ENCODE measurements at places on chromosomes 4 and X.

- no peak for DNase-seq
Observed at GRCh38 chr4:107853444-107854355, 29.0 kb downstream of the SGMS2 start.

- no peak for DNase-seq
Observed at GRCh38 chr4:15294832-15295231, 133.0 kb upstream of the C1QTNF7 start.

GRCh38 chr4:5960252-5960880 is 57.9 kb downstream of the C4orf50 start:
- no peak for DNase-seq

DNA sequence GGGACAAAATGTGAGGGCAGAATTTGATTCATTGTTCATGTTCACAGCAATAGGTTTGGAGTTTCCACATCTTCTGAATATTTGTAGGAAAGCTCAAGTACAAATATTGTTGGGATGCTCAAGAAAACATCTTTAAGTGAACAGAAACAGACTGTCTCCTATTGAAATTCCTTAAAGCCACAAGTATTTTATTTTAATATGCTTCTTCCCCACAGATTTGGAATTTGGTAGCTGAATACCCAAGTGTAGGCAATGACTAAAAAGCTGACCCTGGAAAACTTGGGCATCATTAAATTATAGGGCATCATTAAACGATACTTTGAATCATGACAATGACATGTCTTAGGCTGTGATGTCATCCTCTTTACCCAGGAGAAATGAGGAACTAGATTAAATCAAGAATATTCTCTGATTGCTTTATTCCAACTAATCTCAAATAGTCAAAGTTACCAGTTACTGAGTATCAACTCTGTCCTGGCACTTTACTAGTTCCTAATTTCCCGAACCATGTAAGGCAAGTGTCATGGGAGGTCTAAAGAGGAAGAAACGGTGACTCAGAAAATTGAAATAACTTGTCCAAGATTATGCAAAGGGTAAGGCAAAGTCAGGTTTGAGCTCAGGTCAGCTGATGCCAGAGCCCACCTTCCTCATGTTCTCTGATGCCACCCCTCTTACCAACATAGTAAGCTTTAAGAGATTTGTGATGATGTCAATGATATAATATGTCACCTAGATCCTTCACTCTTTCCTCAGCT is 223.1 kb upstream of the LEF1 start:
- DNase-seq, result no peak

DNA sequence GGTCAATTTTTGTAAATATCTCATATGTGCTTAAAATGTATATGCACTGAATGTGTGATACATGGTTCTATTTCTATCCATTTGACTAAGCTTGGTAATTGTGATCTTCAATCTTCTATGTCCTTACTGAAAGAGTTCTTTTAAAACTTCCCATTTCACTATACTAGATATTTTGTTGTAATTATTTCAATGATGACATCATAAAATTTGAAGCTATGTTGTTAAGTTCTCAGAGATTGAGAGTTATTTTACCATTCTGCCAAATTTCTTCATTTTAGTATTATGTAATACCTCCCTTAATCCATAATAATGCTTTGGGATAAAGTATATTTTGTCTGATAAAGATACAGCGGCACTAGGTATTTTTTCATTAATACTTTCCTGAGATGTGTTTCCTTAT is 1307.3 kb downstream of the RPA4 start:
- no peak for DNase-seq

GRCh38 chr4:147768113-147768512 is 36.2 kb downstream of the ARHGAP10 start:
- no peak for DNase-seq

DNA sequence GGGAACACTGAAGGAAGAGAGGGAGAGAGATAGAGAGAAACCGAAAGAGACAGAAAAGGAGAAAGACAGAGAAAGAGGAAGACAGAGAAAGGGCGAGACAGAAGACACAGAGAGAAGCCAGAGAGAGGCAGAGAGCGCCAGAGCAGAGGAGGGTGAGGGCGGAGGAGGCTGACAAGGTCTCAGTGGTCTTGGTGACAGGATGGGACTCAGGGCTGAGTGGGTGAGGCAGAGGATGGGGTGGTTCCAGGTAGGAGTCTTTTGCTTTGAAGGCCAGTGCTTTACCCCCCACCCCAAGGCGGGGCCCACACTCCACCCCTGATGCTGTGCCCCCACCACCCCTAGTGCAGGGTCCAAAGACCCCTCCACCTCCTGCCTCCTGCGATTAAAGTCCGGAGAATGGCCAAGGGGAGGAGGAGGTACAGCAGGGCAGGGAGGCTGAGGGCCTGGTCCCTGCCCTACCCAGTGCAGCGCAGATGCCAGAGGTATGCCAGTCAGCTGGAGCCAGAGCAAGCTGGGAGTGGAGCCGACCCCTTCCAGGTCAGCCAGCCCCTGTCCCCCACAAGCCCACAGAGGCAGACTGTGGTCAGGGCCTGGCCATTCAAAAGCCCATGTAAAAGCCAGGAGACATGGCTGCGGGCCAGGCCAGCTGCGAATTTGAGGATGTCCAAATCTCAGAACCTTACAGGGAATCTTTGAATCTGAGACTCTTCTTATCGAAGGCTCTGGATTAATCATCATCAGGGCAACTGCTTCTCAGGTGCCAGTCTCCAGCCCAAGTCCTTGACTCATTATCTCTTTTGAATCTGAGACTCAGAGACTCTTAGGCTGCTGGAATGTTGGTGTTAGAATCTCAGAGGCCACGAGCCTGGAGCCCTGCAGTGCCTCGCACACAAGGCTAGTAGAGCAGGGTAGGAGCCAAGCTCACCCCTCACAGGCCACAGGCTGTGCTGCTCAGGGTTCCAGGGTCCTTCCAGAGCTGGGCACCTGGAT is 758 bp downstream of the IQSEC2 start:
- DNase-seq, result no peak

Data from stimulated activated CD8-positive, alpha-beta memory T cell treated with anti-CD3 and anti-CD28 coated beads, Interleukin-4, amount 100 ng/mL, for 1 hour (primary cell).